ENCODE measurements at places on chromosomes 6 and 20. TPM values are rescaled to one million over a fixed set of nuclear protein-coding genes. Genes with fewer than 3 reads are reported as not detected.
A peak's percentile ranks its signal among the peaks of the same experiment; 100 is the strongest.

The ZNF165 gene
- 0.09 TPM for total RNA-seq

The TPX2 gene
- 245 TPM for total RNA-seq

The FUCA2 gene
- 88.9 TPM for total RNA-seq

The SLC22A1 gene
- 0.17 TPM for total RNA-seq

The XKR7 gene
- total RNA-seq, result not detected

The OPRM1 gene
- total RNA-seq, result not detected

The FOXF2 gene
- total RNA-seq, result not detected

The RHAG gene
- not detected for total RNA-seq

The APCDD1L gene
- 2.4 TPM for total RNA-seq

The NRN1 gene
- 8.7 TPM for total RNA-seq

DNA sequence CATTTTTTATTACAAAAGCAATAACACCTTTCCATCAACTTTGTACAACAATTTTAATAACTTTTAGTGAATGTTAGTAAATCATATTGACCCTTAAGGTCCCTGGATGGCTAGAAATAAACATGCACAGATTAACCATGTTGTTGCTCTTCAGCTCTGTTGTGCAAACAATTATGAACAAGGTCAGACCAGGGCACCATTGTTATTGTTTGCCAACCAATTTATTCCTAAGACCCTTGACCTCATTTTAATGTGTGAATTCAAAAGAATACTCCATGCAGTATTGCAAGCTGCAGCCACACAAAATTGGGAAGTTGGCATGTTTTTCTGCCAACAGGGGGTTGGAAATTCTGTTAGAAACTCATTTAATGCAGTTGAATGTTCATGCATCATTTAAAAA is 426.6 kb upstream of the MAP3K7 start:
- no peak for DNase-seq

DNA sequence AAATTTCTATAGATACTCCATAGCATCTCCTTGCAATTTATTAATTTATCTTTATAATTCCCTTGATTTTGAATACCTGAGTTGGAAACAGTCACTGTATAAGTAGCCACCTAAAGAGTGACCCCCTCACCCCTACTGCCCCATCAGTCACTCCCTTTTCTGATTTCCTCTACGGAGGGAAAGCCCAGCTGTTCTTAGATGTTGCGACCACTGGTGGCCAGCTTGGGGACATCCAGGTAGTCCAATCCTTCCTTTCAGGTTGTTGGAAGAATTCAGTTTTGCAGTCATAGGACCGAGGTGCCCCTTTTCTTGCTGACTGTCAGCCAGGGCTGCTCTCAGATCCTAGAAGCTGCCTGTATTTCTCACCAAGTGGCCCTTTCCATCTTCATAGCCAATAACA is 87.8 kb downstream of the BMP6 start:
- no peak for DNase-seq

- peak; percentile 79 for DNase-seq
Measured at GRCh38 chr20:13800728-13801134, 15.9 kb downstream of the NDUFAF5 start.

GRCh38 chr6:142653710-142654420 is 291.1 kb downstream of the HIVEP2 start:
- DNase-seq, result no peak

DNA sequence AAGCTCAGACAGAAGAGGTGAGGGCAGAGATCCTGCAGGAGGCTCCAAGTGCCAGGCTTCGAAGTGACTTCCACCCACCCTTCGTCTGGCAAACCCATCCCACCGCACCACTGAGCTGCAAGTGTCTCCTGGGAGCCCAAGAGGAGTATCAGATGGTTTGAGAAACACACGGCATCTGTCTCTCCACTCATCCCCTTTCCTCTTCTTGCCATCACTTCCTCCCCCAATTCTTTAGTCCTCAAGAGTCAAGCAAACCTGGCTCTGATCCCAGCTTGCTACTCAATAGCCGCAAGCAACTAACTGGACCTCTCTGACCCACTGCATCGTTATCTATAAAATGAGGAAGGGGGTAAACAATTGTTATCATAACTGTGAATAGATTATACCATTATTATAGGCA is 142.1 kb downstream of the BMP7 start:
- no peak for DNase-seq

DNA sequence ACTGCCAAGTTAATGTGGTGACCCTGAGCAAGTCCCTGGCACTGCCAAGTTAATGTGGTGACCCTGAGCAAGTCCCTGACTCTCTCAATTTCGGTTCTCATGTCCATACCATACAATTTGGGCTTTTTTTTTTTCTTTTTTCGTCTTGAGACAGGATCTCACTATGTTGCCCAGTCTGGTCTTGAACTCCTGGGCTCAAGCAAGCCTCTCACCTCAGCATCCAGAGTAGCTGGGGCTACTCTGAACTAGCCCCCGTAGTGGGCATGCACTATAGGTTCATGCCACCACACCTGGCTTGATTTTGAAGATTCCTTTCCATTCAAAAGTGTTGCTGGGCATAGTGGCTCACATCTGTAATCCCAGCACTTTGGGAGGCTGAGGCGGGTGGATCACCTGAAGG is 100.0 kb upstream of the FOXP4 start:
- no peak for DNase-seq

DNA sequence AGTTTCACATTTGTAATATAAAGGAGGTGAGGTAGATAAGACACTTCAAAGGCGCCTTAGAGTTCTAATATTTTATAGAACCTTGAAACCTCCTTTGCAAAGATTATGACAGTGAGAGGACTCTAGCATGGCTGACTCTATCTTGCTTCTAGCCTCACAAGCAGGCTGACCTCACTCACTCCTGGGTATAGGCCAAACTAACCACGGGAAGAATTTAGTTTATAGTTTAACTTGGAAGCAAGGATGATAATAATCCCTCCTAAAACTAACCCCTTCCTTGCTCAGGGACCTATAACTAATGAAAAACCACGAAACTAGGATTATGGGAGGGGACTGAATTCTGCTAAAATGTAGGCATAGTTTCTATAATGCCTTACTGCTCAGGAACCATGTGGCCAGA is 84.3 kb downstream of the FILIP1 start:
- no peak for DNase-seq

DNA sequence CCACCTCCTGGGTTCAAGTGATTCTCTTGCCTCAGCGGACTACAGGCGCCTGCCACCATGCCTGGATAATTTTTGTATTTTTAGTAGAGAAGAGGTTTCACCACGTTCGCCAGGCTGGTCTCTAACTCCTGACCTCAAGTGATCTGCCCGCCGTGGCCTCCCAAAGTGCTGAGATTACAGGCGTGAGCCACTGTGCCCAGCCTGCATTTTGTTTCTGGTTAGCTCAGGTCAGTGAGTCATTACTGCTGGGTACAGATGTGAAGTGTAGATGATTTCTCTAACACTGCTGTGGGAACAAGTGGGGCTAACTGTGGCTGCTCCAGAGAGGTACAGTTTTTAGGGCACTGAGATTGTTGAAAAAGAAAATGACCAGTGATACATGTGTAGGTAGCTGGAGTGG is 188.6 kb downstream of the PRL start:
- DNase-seq, result no peak

GRCh38 chr6:43093436-43094289 is 17.5 kb downstream of the PTK7 start:
- DNase-seq, result peak; percentile 78

DNA sequence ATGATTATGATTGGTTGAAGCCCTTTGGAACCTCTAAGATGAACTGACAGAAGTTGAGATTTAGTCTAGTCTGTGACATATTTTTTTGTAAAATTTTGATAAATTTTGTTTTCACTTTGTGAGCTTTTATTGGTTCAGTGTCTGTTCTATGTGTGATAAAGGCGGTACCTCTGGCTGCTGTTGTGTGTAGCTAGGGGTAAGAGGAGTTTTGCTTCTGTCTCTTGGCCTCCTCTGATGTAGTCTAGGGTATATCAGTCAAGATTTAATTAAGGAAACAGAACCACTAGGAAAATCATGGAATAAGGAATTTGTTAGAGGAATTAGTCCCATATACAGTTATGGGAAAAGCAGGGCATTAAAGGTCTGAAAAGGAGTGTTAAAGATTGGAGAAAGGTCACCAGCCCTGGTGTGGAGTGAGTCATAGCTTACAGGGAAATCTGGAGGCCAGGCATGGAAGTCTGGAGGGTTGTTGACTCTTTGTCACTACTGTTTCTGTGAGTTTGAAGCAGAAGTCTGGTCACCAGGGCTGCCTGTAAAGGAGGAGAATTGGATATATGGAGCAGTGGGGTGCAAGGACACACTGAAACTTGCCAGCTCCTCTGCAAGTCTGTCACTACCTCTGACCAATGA is 28.5 kb downstream of the CDC5L start:
- peak; percentile 29 for DNase-seq

- DNase-seq, result peak; percentile 100
Measured at GRCh38 chr20:17843246-17844132, 125.1 kb downstream of the SNX5 start.

DNA sequence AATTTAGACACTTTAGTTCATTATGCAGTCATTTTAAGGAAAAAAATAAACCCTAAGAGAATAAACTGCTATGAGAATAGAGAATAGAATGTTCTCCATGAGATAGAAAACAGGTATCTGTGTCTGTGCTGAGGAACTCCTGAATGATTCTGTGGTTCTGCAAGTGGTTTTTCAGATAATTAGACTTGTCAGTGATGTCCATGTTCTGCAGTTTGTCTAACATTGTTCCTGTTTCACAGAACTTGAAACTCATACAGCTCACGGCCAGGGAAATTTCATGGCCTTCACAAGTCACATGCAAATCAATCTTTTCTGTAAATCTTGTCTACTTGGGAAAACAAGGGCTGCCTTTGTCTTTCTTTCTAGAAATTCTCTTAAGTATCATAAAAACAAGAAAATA is 73.4 kb upstream of the HMGCLL1 start:
- no peak for DNase-seq

GRCh38 chr6:157879034-157879872 is 56.2 kb downstream of the SNX9 start:
- DNase-seq, result no peak

DNA sequence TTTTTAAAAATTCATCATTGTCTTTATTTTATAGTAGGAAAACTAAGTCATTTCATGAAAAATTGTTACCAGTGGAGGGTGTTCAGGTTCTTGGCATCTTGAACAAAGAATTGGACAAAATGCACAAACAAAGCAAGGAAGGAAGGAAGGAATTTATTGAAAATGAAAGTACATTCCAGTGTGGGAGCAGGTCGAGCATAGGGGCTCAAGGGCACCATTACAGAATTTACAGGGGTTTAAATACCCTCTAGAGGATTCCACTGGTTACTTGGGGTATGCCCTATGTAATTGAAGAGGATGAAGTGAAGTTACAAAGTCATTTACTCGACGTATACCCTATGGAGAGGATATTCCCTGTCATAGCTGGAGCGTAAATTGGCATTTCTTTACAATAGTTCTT is 37.4 kb upstream of the HDAC2 start:
- DNase-seq, result no peak

DNA sequence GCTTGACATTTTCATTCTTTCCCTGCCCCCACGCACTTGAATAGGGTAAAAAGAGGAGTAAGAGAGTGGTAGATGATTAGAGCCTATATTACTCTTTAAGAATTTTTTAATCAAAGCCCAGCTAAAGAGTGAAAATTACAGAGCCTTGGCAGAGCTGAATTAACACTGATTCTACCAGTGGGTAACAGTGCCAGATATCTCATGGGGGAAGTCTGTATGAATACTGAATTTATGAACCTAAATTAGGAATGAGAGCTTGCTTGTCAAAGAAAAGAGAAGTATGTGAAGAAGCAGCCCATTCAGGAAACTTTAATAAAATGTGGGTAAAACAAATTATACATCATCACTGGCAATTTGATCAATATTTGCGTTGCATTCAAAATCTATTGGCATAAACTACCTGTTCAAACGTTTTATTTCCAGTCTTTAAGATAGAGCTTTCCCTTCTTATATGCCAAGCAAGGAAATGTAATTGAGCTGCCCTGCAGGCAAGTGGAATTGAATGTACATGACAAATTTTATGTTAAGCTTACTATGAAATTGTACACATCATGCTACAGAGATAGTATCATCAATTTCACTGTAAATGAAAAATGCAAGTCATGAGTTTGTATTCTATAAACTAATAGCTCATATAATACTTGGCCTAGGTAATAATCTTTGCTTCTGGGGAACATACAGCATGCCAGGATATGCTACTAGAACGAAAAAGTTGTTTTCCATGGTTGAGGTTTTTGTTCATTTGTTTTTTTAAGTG is 14.5 kb downstream of the SOBP start:
- DNase-seq, result no peak

DNA sequence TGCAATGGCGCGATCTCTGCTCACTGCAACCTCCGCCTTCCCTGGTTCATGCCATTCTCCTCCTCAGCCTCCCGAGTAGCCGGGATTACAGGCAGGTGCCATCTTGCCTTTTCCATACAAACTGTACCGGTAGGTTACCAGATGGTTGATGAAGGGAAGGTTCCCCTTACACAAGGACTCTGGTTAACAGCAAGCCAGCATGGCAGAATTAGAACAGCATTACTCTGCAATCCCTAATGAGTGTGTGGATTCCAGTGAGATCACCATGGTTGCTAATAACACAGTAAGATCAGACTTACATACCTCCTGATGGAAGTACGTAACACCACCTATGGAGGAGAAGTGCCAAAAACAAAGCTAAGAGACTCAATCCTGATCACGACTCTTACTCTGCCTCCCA is 51.7 kb downstream of the TTI1 start:
- DNase-seq, result no peak

DNA sequence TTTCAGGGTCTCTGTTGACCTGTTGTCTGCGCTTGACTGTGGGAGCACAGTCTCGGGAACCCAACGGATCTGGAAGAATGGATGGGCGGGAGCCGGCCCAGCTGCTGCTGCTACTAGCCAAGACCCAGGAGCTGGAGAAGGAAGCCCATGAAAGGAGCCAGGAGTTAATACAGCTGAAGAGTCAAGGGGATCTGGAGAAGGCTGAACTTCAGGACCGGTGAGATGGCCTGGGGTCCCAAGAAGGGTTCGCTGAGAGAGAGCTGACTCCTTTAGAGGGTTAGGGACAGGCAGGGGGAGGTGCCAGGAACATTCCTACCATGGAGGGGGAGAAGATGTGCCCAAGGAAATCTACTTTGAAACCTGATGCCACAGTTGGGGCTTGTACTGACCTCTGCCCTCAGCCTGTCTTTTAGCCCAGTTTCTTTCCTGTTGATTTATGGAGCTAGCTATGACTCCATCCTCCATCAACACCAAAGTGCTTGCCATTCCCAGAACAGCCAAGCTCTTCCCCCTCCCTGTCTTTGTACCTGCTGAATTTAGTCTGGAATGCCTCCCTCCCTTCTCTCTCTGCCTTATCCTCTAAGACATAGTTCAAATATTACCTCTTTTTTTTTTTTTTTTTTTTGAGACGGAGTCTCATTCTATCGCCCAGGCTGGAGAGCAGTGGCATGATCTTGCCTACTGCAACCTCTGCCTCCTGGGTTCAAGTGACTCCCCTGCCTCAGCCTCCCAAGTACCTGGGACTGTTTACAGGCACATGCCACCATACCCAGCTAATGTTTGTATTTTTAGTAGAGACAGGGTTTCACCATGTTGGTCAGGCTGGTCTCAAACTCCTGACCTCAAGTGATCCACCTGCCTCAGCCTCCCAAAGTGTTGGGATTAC is 12.2 kb downstream of the CEP250 start:
- DNase-seq, result peak; percentile 75
